Body of pancreas (tissue), 4 donors: ENCODE measurements at places on chromosomes 3 and 15. TPM values are rescaled to one million over a fixed set of nuclear protein-coding genes. Genes with fewer than 3 reads are reported as not detected.

DNA sequence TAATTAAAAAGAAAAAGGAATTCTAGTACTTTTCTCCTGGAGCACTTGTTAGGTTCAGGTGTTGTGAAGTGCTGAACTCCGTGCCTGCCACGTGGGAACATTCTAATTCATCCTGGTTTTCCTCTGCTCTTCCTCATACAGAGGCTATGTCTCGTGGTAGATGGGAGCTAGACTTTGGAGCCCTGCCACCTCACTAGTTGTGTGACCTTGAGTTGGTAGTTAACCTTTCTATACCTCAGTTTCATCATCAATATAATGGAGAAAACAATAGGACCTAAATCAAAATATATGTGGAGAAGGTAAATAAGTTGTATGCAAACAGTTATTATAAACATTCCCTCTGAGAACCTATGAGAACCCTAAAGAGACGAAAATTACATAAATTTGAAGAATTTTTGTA lies 10.6 kb downstream of the ALAS1 start:
- DNase-seq = no peak
- H3K4me1 ChIP-seq = peaks cover 10% of the 10 kb centered on the region

The TMEM212 gene
- total RNA-seq = not detected

The KBTBD13 gene
- total RNA-seq = not detected

DNA sequence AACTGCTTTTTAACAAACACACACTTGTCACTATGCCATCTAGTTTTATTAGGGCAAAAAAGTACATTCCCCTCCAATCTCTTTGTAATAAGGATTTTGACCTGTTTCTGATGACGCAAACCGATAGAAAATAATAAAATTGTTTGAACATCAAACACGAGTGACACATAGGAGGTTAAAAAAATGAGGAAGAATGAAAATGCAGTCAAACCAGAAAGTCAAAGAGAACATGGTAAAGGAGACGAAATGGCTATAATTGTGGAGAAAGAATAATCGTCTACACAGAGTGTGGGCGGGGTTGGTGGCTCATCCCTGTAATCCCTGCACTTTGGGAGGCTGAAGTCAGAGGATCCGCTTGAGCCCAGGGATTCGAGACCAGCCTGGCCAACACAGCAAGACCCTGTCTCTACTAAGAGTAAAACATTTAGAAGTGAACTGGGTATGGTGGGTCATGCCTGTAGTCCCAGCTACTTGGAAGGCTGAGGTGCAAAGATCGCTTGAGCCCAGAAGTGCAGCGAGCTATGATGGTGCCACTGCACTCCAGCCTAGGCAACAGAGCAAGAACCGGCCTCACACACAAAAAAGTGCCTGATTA lies 83.2 kb downstream of the MEIS2 start:
- no peaks in the 10 kb centered on the region for H3K36me3 ChIP-seq
- no peaks in the 10 kb centered on the region for H3K27me3 ChIP-seq
- H3K4me3 ChIP-seq = no peak overlapping the region
- peaks cover 33% of the 10 kb centered on the region for H3K4me1 ChIP-seq
- no peak for DNase-seq

- no peak overlapping the region for H3K27ac ChIP-seq
- H3K27me3 ChIP-seq = no peaks in the 10 kb centered on the region
- H3K36me3 ChIP-seq = no peaks in the 10 kb centered on the region
- H3K4me1 ChIP-seq = peaks cover 14% of the 10 kb centered on the region
Observed at GRCh38 chr3:70527026-70527425, 214.6 kb upstream of the MDFIC2 start.

DNA sequence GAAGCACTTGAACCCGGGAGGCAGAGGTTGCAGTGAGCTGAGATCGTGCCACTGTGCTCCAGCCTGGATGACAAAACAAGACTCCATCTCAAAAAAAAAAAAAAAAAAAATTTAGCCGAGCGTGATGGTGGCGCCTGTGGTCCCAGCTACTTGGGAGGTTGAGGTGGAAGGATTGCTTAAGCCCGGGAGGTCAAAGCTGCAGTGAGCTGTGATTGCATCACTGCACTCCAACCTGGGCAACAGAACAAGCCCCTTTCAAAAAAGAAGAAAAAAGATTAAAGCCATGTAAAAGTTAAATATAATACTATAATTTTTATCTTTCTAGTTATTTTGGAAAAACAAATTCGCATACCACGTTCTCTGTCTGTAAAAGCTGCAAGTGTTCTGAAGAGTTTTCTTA lies 61.9 kb upstream of the SKIL start:
- H3K27me3 ChIP-seq = no peaks in the 10 kb centered on the region
- no peak overlapping the region for H3K4me3 ChIP-seq
- H3K27ac ChIP-seq = no peak overlapping the region
- DNase-seq = no peak
- no peaks in the 10 kb centered on the region for H3K36me3 ChIP-seq

The SAMMSON gene
- total RNA-seq = not detected

DNA sequence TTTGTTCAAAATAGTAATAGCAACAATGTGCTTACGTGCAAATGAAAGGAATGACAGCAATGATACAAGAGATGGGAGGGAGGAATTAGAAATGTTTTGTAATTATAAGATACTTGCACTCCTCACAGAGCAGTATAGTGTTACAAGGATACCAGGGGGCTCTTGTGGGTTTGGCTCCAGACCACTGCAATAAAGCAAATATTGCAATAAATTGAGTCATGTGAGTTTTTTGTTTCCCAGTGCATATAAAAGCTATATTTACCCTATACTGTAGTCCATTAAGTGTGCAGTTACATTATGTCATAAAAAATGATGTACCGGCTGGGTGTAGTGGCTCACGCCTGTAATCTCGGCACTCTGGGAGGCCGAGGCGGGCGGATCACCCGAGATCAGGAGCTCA lies 864.3 kb downstream of the NSUN3 start:
- no peaks in the 10 kb centered on the region for H3K36me3 ChIP-seq
- H3K4me3 ChIP-seq = no peak overlapping the region
- no peaks in the 10 kb centered on the region for H3K27me3 ChIP-seq
- no peak overlapping the region for H3K27ac ChIP-seq
- no peaks in the 10 kb centered on the region for H3K4me1 ChIP-seq

The PDCD7 gene
- 18.2 TPM for total RNA-seq

- DNase-seq = peak; percentile 53
- peaks cover 5% of the 10 kb centered on the region for H3K4me1 ChIP-seq
- no peak overlapping the region for H3K4me3 ChIP-seq
- H3K27me3 ChIP-seq = no peaks in the 10 kb centered on the region
Observed at GRCh38 chr3:149717391-149718056, 34.8 kb downstream of the COMMD2 start.

The CHRM5 gene
- not detected for total RNA-seq

GRCh38 chr3:48897460-48898376 lies 964 bp downstream of the SLC25A20 start:
- H3K36me3 ChIP-seq = no peaks in the 10 kb centered on the region
- DNase-seq = peak; percentile 14
- H3K4me3 ChIP-seq = peak overlapping the region; percentile 41
- peak overlapping the region; percentile 79 for H3K27ac ChIP-seq

DNA sequence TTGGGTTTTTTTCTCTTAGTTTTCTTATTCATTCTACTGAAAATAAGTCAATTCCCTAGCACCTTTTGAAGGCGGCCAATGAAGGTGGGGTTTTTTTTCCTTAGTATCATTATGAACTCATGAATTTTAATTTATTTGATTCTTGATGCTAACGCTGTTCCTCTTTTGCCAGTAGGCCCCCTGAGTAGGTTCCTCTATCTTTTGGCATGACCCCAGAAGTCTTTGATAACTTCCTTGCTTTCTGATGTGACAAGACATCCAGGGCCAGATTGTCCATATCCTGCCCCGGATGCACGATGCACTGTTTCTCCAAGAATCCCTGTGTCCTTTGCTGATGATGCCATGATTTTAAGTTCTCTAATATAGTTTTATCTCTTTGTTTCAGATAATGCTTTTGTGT lies 20.6 kb downstream of the LRRK1 start:
- no peaks in the 10 kb centered on the region for H3K4me1 ChIP-seq
- no peak for DNase-seq
- no peak overlapping the region for H3K27ac ChIP-seq
- no peaks in the 10 kb centered on the region for H3K27me3 ChIP-seq
- no peaks in the 10 kb centered on the region for H3K36me3 ChIP-seq

The GCNT3 gene
- 1.3 TPM for total RNA-seq

The LTK gene
- not detected for total RNA-seq

- no peak overlapping the region for H3K27ac ChIP-seq
- no peaks in the 10 kb centered on the region for H3K27me3 ChIP-seq
- H3K4me3 ChIP-seq = no peak overlapping the region
Observed at GRCh38 chr15:82909080-82909815, 43.3 kb downstream of the HOMER2 start.

The OXTR gene
- not detected for total RNA-seq

- no peaks in the 10 kb centered on the region for H3K36me3 ChIP-seq
- DNase-seq = no peak
- no peaks in the 10 kb centered on the region for H3K4me1 ChIP-seq
- no peaks in the 10 kb centered on the region for H3K27me3 ChIP-seq
- H3K27ac ChIP-seq = no peak overlapping the region
Observed at GRCh38 chr3:33004961-33005360, 53.5 kb downstream of the CCR4 start.

DNA sequence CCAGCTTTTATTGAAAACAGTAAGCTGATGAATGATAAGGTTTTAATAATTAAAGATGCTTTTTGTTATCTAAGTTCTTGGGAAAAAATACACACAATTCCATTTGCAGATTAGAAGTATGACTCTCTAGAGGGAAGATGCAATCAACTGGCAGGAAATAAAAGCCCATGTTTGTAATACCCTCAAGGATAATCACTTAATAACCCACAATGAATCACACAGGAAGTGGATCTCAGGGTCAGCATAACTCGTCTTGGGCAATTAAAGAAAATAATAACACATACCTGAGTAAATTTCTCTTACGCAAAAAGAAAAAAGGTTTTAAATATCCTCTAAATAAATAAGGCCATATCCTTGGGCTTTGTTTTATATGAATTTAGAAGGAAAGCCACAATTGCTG lies 9.4 kb upstream of the EID1 start:
- no peaks in the 10 kb centered on the region for H3K27me3 ChIP-seq
- H3K27ac ChIP-seq = no peak overlapping the region
- DNase-seq = no peak
- no peaks in the 10 kb centered on the region for H3K36me3 ChIP-seq
- H3K4me3 ChIP-seq = no peak overlapping the region

The FGD5 gene
- total RNA-seq = 4.9 TPM

DNA sequence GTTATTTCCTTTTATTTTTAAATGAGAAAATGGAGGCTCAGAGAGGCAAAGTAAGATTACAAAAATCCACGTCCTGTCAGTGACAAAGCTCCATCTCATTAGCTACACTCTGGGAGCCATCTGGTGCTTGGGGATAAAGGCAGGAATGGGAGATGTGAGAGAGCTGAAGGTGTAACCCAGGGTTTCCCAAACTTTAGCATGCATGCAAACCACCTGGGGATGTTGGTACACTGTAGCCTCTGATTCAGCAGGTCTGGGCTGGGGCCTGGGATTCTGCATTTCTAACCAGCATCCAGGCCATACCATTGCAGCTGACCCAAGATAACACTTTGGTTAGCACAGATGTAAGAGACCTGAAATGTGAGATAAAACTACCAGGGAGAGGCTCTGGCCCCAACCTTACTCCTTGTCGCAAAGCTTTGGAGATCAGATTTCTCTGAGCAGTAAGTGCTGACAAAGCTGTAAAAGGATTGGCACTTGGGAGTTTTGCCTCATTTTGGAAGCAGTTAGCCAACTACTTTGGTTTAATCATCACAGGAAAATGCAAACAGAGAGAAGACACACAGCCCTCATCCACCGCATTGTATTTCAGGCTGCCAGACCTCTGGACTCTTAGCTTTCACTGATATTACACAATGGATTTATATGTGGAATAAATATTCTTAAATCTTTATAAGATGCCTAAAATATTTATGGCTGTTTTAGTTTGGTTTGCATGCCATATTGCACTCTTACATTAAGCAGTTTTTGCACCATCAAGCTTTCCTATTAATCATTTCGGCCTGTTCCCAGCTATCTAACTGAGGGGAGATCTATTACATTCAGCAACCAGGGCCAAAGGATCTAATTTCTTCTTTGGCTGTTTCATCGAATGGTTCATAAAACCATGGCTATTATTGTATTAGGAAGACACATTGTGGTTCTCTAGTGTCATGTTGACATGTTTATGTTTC lies 263.0 kb downstream of the EBLN2 start:
- H3K4me1 ChIP-seq = no peaks in the 10 kb centered on the region
- no peak overlapping the region for H3K4me3 ChIP-seq
- H3K36me3 ChIP-seq = no peaks in the 10 kb centered on the region
- no peak overlapping the region for H3K27ac ChIP-seq
- no peak for DNase-seq
- H3K27me3 ChIP-seq = no peaks in the 10 kb centered on the region

GRCh38 chr3:40128166-40128565 lies 181.3 kb upstream of the EIF1B start:
- H3K4me3 ChIP-seq = no peak overlapping the region
- H3K27ac ChIP-seq = no peak overlapping the region
- no peaks in the 10 kb centered on the region for H3K4me1 ChIP-seq
- H3K27me3 ChIP-seq = no peaks in the 10 kb centered on the region
- no peak for DNase-seq
